ENCODE measurements at places on chromosomes 1 and 21.

DNA sequence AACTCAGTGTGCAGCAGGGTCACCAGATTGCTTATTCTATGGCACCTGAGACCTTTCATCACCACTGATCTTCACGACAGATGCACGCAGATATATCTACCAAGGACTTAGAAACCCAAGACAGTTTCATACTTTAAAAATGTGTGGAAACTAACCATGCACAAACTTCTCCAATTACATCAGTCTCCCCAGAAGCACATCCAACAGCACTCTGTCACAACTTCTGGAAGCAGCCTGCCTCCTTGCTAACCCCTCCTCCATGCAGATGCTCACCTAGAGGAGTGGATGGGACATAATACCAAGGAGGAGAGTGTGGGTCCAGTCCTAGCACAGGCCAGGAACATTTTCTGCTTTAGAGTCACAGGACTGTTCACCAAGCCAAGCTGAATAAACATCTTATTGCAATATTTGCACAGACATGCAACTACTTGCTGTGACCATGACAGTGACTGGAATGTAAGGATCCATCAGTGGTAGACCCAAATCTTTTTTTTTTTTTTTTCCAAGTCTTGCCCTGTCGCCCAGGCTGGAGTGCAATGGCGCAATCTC is 69.4 kb downstream of the HIVEP3 start:
- DNase-seq: no peak

- no peak for DNase-seq
Observed at GRCh38 chr1:230307213-230307612, 118.9 kb downstream of the PGBD5 start.

- no peak for DNase-seq
Observed at GRCh38 chr1:28631713-28632112, 11.2 kb downstream of the TAF12 start.

- no peak for DNase-seq
Observed at GRCh38 chr1:6445062-6445763, 20.6 kb downstream of the ESPN start.

DNA sequence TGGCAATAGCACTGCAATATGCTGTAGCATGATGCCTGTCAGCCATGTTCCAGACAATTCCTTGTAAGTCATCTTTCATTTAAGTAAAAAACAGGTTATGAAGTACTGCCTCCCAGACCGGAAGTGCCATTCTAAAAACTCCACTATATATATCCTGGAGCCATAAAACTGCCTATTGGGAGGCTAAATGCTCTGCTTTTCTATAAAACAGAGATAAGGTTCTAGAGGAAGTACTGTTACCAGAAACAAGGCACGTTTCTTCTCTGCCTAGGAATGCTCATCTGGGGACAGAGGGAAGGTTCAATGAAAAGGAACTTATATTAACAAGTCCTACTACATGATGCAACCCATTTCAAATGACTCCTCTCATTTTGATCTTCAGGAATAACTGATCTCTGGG is 66.8 kb downstream of the GPR137B start:
- no peak for DNase-seq

DNA sequence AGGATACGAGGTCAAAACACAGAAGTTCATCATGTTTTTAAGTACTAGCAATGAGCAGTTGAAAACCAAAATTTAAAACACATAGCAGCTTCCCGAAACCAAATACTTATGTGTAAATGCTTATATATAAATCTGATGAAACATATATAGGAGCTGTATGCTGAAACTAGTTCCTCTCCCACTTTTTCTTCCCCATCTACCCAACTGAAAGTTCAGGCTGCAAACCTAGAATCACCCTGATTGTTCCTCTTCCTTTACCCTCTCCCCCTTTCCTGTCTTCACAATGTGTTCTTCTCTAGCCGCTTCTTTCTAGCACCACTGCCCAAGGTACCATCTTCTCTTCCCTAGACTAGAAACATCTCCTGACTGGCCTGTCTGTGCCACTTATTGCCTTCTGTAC is 90.6 kb downstream of the ST3GAL3 start:
- no peak for DNase-seq

- no peak for DNase-seq
Observed at GRCh38 chr1:161298116-161298515, 11.7 kb downstream of the MPZ start.

DNA sequence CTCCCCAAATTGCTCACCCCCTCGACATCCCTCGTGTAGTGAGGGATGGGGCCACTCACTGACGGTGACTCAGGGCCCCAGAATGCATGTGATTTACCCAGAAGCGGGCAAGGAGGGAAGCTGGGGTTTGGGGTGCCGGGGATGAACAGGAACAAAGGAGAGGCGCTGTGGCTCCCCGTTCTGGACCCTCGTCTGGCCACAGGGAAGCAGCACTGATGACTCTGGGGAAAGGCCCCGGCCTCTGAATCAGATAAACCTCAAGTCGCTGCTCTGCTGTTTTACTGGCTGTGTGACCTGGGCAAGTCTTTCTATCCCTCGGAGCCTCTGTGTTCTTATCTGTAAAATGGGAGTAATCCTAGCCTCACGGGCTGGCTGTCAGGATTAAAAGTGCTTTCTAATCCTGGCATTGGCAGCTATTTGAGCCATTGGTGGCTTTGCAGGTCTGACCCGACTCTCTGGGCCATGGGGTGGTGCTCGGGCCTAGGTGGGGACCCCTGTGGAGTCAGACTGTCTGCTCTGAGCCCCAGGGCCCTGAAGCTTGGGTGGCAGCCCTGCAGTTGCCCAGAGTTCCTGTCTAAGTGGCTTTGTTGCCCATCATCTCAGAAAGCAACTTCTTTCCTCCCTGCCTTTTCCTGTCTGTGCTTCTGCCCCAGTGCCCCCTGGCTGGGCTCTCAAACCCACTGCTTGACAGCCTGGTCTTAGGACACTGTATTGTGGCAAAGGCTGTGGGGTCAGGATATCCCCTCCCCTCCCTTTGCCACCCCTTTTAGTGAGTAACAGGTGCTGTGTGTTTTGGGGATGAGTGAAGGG is 5.5 kb downstream of the TNFRSF1B start:
- no peak for DNase-seq

DNA sequence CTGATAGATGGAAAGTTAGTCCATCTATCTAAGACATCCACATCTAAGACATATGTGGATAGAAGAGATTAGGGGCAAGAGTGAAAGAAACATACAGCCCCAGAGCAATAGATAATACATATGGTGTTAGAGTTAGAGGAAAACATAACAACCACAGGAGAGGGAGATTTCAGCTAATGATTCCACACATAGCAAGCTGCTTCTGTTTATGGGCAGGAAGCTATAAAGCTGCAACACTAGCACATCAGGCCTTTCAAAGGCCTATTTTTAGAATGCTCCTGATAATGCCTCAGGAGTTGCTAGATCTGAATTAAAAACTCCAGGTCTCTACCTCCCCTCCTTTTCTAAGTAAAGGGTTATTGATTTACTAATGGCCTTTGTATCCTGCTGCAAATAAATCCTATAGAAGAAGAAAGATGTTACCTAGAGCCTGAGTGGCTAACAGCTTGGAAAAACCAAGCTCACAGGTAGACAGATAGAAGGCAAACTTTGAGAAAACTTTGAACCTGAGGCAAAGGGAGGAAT is 36.1 kb downstream of the BRINP2 start:
- no peak for DNase-seq

DNA sequence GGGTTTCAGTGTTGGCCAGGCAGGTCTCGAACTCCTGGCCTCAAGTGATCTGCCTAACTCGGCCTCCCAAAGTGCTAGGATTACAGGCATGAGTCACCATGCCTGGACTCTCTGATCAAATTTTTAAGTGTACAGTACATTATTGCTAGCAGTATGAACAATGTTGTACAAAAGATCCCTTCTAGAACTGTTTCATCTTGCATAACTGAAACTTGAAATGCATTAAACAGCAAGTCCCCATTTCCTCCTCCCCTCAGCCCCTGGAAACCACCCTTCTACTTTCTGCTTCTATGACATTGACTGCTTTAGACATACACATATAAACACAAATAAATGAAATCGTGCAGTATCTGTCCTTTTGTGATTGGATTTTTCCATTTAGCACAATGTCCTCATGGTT is 463.4 kb downstream of the PTPRC start:
- DNase-seq: no peak
